ENCODE measurements at places on chromosomes 1 and 21.

DNA sequence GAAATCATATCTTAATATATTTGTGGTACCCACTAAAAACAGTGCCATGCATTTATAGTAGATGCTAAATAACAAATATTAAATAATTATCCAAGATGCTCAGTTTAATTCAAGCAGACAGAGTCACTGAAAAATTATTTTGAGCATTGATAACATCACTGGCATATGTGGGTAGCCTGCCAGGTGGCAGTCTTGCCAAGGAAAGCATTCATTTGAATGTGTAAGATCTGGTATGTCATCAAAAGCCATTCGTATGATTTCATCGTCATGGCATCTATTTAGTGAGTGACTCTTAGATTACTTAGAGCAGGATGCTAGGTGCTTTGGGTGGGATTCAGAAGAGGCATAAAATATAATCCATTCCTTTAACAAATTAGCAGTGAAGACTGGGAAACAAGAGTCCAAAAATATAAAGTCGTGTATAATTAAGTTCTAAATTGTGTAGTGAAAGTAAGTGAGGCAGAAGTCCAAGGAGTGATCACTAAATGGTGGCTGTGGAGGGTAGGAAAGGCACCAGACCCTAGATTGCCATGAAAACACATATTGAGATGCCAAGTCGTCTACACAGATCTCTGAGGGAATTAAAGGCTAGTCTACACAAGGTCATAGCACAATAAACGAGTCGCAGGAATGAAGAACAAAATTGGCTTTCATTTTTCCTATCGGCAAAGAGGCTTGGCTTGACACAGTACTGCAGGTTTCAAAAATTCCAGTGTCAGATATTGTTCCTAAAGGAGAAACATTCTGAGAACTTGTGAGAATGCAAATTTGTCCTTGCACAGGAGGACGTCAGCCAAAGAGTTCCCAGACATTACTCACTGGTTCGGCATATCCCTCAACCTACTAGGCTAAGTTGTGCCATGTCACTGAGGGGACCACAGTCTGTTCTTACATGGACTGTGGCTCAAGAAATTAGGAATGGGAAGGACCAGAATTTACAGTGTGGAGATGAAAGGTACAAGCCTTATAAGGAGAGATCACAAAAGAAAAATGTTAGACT is 130.8 kb downstream of the LYPLAL1 start:
- DNase-seq, result no peak

DNA sequence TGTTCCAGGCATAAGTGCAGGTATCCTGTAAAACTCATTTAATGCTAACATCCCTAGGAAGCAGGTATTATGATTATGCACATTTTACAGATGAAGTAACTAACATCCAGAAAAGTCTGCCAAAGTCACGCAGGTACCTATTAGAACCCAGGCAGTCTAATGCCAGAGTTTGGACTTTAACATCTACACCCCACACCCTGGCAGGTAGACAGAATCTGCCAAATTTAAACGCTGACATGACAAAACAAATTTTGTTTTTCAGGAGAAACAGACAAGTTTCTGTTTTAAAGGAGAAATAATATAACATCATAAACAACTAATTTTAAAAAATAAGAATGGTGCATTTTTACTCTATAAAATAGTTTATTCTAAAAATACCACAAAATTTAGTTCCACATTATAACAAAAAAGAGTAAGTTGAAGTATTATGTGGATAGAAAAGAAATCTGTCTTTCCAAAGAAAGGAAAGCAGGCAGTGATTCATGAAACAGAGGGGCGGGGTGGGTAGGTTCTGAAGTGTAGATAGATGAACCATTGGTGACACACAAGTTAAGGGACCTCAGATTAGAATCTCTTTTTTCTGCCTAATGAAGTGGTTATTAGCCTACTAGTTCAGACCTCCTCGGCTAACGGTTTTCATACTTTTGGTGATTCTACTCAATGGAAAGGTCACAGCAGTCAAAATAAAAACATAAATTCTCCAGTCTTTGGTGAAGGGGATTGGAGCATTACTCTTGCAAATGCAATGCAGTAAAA is 1.7 kb downstream of the ASPM start:
- no peak for DNase-seq

- DNase-seq, result no peak
Measured at GRCh38 chr1:193952778-193953374, 766.5 kb upstream of the B3GALT2 start.

DNA sequence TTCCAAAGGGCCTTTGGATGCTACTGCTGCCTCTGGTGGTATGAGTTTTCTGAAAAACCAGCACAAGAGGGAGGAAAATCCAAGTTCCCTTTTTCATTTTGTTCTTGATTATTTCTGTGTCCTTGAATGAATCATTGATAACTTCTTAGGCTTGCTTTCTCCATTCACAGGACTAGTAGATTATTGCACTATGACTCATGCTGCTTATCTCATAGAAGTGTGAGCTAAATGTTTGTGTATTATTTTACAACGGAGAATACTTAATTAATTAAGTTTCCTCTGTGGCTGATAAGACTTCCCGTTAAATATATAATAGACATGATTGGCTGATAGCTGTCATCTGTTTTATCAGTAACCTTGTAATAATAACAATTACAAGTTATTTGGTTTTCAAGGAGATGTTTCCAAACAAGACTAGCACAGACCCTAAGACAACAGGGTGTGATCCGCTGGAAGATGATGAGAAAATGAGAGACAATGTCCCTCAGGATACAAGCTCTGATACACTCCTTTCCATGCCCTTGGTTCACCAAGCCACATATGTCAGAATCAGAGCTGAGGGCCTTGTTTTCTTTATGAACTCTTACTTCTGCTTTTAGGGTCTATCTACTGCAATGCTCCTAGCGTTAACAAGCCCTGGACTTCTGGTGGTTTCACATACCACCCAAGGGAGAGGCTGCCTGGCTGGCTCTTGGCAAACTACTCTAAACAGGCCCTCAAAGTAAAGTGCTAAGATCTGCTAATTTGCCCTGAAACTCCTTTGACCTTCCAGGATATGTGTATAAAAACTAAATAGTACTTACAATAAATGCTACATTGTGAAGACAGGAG is 1078.3 kb downstream of the TTLL7 start:
- no peak for DNase-seq

DNA sequence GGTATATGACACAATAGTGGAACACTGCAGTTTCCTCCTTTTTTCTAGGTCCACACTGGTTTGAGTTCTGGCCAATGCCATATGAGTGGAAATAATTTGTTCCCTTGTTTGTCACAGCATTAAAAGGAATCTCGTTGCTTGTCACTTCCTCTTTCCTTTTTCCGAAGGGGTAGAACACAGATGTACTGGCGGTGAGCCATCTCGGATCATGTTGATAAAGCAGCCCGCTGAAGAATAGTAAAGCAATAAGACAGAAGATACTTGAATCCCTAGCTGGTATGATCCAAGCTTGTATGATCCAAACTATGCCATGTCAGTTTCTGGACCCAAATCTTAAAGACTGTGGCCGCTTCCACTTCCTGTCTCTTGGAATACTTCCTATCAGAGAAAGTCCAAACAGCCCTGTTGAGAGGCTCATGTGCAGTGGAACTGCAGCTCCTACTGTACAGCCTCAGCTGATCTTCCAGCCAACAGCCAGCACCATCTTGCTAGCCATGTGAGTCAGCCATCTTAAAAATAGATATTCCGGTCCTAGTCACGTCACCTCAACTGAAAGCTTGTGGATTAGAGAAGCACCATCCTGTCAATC is 40.3 kb downstream of the CFHR5 start:
- DNase-seq, result no peak
